Daoy (cell line): ENCODE measurements at places on chromosomes 3 and 15. TPM values are rescaled to one million over a fixed set of nuclear protein-coding genes. Genes with fewer than 3 reads are reported as not detected.

- no peak for DNase-seq
Measured at GRCh38 chr3:53005854-53006513, 39.9 kb downstream of the SFMBT1 start.

Gene ANKDD1A
- total RNA-seq, result 1.5 and 1.8 TPM in 2 replicates

DNA sequence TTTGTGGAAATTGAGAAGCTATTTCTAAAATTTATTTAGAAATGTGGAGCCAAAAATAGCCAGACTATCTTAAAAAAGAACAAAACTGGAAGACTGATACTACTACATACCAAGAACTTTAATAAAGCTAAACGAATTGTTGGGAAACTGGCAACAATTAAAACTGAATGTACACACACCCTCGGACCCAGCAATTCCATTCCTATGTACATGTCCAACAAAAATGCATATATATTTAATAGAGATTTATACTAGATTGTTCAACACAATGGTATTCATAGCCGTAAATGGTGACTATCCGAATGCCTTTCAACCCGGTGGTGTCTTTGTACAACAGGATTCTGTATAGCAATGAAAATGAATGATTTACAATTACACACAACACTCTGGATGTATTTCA lies 136.5 kb upstream of the RASGRP1 start:
- DNase-seq, result no peak

- no peak for DNase-seq
Measured at GRCh38 chr3:112041321-112041720, 6.8 kb downstream of the TMPRSS7 start.

GRCh38 chr3:51371943-51372557 lies 13.0 kb upstream of the MANF start:
- peak; percentile 48 for DNase-seq

Gene SERPINI2
- total RNA-seq, result not detected in 2 replicates

Gene KCNAB1
- 2.6 TPM in 1 of 2 replicates, not detected in the other for total RNA-seq

DNA sequence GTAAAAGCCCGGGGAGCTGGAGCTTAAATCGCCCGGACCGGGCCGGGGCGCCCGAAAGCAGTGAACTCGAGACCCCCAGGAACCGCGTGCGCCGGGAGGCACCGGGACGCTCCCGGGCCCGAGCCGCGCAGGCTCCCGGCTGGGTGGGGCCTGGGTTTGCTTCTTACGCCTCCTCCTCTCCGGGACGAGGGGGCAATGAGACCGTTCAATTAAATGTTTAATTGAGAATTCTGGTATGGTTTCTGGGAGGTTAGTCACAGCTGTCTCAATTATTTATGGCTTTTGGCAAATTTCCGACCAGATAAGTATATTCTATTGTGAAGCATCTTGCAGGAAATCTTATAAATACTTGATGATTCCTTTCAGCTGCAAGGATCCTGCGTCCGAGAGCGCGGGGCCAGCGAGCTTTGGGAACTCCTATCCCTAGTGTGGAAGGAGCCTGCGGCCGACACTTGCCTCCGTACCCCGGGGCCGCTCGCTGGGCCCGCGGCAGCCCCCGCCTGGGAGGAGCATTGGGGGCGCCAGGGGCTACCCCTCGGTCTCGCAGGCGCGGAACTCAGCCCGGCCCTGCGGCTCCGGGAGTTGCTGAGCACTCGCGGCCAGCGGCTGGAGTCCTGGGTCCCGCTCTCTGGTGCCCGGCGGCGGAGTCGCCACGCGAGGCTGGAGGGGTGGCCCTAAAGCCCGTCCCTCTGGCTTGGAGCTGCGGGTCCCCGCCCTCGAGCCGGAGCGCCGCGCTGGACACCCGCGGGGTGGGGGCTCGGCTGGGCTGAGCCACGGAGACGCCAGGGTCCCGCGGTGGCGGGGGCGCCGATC lies 10.3 kb downstream of the ISL2 start:
- peak; percentile 28 for DNase-seq

DNA sequence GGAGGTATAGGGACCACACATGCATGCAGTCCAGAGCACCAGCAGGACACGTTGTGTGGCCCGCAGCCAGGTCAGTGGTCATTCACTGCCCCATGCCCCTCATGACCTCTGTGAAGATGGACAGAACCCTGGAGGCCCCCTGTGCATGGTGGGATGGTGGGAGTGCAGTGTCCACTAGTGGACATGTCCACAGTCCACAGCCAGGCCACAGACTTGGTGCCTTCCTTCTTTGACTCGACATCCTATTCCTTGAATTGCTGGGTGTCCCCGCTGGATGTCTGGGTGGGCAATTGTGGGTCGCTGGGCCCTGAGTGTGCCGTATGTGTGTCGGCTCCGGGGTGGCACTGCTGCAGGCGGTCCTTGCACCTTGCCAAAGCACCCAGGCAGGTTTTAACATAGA lies 35.7 kb downstream of the KLF15 start:
- DNase-seq, result no peak

Gene EXD1
- not detected in 2 replicates for total RNA-seq

- no peak for DNase-seq
Measured at GRCh38 chr3:123760817-123761216, 123.3 kb downstream of the MYLK start.

DNA sequence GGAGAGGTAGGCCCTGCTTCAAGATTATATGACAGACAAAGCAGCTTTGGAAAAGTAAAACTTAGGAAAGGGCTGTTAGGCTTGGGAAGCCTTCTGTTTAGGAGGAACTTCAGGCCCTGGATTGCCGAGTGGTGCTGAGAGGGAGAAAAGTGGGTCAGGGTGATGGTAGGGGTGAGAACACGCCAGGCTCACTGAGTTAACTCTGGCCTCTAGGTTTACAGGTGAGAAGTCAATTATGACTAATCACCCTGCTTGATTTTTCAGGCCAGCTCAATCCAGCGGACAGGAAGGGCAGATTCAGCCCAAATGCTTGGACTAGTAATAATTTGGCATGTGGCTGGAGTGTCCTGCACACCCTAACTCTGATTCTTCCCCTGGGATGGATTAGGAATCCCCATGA lies 365.1 kb upstream of the LMCD1 start:
- DNase-seq, result no peak

DNA sequence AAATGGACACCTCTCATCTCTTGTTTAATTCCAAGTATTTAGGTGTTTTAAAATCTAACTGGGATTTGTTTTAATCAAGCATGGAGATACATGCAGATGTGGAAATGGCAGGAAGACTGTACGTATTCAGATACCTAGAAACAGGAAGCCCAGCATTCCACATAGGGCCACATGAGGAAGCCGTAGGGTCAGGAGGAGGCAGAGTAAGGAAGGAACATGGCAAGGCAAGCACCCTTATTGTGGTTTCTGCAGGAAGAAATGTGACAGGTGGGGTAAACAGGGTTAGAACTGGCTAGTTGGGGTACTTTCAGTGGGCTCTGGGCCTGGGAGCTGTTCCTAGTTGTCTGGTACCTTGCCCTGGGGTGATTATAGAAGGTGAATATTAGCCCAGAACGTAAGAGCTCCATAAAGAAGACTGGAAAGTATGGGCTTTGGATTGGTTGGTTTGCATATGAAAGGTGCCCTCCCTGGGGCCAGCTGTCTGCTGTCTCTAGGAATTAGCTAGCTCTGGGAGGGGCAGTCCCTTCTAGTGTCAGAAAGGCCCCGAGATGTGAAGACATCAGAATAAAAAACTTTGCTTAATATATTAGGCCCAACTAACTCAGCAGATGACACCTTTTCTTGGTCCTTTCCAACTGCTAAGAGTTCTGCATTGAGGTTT lies 107.7 kb upstream of the CADPS start:
- no peak for DNase-seq

DNA sequence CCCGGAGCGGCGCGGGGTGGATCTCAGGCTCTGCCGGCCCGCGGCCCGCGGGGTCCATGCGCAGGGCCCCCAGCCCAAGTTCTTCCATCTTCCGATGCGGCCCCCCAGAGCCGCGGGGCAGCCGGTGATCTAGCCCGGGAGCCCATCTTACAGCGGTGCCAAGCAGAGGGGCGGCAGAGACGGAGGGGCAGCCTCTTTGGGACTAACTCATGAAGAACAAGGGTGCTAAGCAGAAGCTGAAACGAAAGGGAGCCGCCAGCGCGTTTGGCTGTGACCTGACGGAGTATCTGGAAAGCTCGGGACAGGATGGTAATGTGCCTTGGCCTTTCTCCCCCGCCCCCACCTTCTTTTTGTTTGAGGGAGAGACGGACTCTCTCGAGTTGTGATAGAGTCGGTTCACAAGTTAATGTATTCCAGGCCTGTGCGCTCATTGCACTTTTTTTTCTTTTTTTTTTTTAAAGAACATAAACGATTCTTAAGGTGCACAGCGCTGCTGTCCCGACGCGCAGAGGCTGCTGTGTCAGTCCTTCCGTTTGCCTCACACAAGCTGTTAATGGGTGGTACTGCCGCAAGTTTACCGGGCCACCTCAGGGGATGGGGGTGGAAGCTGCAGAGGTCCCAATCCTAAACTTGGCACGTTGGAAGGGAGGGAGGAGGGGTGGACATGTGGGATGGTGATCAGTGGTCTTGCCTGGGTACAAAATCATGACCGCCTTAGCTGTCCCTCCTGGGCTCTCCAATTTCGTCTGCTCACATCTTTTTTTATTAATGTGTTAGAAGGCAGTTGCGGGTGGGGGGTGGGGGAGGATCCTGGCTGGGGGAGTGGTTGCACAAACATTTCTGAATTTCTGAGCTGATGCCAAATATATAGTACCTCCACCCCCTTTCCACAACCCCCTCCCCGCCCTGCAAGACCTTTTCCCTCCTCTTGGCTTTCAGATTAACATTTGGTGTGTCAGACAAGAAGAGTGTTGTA lies 801 bp downstream of the ARHGAP31 start:
- DNase-seq, result peak; percentile 80

DNA sequence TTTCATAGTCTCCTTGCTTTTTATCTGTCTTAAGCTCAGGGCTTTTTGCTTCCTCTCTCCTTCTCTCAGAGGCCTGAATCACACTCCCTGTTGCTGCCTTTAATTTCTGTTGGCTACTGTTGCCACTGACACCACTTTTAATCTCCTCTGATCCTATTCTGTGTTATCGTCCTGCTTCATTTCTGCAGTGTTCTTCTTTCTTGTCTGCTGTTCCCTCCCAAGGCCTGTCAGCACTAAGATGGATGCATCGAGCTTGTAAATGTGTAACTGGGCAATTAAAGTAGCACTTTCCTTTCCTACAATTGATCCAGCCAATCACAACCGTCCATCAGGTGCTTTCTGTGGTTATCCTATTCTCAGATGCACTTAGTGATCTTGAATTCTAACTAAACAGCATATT lies 71.3 kb upstream of the VEPH1 start:
- DNase-seq, result no peak

DNA sequence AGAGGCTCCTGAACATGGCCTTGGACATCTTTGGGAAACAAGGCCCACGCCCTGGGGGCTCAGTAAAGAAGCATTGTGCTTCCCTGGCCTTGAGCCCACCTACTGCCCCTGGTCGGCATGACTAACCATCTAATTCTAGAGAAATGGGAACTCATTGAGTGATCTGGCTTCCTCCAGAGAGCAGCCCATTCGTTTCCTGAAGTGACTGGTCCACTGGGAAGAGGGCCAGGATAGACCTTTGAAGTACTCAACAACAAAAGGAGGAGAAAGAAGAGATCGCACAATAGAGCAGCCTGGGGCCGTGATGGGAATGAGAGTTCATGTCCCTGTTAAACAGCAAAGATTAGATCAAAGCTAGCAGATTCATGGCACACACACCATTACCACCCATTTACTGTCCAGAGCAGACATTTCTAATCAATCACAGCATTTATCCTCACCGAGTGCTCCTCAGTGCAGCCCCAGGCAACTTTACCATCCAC lies 514.4 kb upstream of the PROK2 start:
- peak; percentile 41 for DNase-seq

GRCh38 chr15:41904541-41905005 lies 10.7 kb upstream of the SPTBN5 start:
- peak; percentile 64 for DNase-seq

DNA sequence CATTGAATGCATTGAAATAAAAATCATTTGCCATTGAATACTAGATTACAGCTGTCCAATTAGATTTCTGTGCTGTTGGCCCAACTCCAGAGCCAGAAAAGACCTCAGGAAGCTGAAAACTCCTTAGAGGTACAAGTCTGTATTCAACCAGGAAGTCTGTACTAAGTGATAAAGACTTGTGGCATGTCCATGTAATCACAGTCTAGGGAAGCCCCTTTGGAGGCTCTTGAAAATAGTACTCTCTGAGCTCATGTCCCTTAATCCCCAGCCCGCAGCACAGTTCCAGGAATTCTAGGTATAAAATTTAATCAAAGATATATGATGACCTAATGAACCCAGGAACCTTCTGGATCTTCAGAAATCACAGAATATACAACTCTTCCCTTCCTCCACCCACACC lies 279.4 kb downstream of the RSL24D1 start:
- no peak for DNase-seq

GRCh38 chr15:40257656-40258450 lies 19.0 kb downstream of the PAK6 start:
- peak; percentile 53 for DNase-seq

DNA sequence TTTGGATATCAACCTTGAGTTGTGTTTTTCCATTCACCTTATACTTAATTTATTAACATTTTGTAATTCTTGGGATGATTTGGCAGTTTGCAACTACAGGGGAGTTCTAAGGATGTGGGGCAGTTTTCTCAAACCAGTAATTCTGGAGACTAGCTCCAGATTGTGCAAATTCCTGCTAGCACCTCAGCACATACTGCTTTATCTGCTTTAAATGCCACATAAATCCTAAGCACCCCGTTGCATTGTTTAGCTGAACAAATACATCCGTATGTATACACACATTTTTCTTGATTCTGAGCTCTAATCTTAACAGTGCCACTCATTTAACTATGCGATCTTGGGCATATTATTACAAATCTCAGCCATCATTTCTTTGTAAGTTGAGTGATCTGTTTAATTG lies 16.9 kb upstream of the UTS2B start:
- no peak for DNase-seq

DNA sequence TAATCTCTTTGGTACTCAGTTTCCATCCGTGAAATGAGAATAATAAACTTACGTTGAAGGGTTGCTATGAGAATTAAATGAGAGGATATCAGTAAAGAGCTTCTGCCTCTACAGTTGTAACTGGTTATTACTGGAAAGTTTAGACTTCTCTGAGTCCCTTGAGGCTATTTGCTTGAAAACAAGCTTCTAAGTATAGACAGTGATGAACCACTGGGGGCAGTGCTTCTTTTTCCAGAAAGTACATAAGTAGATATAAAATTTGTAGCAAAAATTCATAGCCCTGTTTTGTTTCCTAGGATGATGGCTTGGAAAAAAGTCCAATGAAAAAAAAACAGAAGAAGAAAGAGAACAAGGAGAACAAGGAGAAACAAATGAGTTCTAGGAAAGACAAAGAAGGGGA lies 87.1 kb downstream of the RGMA start:
- no peak for DNase-seq

- no peak for DNase-seq
Measured at GRCh38 chr3:138364356-138365252, 16.2 kb downstream of the MRAS start.

DNA sequence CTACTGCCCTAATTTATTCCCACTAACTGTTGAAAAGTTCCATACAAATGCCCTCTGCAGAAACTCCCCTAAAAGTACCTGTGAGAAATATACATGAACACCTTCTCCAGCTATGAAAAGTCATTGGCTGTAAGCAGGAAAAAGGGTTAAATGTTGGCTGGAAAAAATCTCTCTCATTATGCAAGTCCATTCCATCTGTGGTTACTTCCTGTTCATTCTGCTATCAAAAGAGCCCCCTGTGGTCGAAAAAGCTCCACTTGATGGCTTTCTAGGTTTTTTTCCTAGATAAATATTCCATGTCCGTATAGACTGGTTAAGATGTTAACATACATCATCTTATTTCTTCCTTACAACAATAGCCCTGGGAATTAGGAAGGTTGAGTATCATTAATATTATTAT lies 56.2 kb upstream of the AKAP13 start:
- DNase-seq, result no peak

GRCh38 chr3:109125902-109126301 lies 8.0 kb upstream of the MORC1 start:
- DNase-seq, result no peak

Gene FEZF2
- total RNA-seq, result not detected in 2 replicates
